Fibroblast of the aortic adventitia (primary cell): ENCODE measurements at places on chromosomes 6 and 20. TPM values are rescaled to one million over a fixed set of nuclear protein-coding genes. Genes with fewer than 3 reads are reported as not detected.

HTR1E gene
- total RNA-seq, result not detected in 2 replicates

TRIM10 gene
- not detected in 2 replicates for total RNA-seq

SLC4A11 gene
- 0.49 and 0.63 TPM in 2 replicates for total RNA-seq

MRPL2 gene
- 11.9 and 18.7 TPM in 2 replicates for total RNA-seq

CDKN1A gene
- 246 and 749 TPM in 2 replicates for total RNA-seq

TMC2 gene
- total RNA-seq, result not detected in 2 replicates
